Astrocyte (in vitro differentiated cells and primary cell): ENCODE measurements at places on chromosomes 11 and 22. TPM values are rescaled to one million over a fixed set of nuclear protein-coding genes. Genes with fewer than 3 reads are reported as not detected.
A peak's percentile ranks its signal among the peaks of the same experiment; 100 is the strongest.

POU2AF1 gene
- not detected in 2 replicates for total RNA-seq

DNA sequence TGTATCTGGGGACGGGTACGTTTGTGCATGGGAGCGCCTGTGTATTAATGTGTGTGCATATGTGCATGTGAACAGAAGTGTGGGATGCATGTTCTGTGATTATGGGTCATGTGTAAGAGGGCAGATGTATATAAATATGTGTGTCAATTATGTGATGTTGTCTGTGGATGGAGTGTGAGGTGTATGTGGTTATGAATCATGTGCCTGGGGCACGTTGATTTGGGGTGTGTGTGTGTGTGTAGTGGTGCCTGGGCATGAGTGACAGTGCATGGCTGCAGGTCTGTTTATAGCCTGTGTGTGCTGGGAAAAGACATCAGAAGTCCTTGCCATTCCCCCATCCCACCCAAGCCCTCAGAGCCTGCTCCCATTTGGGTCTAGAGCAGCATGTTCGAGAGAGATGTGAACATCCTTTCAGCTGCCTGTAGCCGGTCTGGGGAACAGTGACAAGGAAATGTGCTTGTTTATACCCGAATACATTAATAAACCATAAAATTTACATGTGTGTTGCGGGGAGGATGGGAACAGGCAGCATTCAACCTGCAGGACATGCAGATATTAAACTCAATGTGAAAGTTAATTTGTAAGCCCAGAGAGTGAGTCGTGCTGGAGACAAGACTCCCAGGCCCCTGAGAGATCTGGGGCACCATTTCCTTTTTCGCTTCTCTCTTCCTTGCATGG lies 129.0 kb downstream of the NECTIN1 start:
- DNase-seq, result no peak

GRCh38 chr22:23117891-23118646 lies 23.7 kb downstream of the RSPH14 start:
- DNase-seq, result no peak

SLC22A9 gene
- total RNA-seq, result not detected in 2 replicates

KCNJ11 gene
- total RNA-seq, result 0.43 TPM in 1 of 2 replicates, not detected in the other

DNA sequence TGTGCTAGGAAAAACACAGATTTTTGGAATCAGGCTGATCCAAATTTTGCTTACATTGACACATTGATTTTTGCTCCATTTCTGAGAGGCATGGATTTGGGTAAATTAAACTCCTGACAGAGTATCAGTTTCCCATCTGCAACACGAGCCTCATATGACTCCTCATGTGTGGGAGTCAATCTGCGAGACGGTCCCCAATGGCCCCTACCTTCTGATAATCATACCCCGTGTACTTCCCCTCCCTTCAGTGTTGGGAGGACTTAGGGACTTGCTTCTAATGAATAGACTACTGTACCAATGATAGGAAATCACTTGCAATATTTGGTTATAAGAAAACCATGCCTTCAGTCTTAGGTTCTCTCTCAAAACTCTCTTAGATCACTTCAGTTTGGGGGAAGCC lies 302.7 kb downstream of the ETS1 start:
- DNase-seq, result no peak

DNA sequence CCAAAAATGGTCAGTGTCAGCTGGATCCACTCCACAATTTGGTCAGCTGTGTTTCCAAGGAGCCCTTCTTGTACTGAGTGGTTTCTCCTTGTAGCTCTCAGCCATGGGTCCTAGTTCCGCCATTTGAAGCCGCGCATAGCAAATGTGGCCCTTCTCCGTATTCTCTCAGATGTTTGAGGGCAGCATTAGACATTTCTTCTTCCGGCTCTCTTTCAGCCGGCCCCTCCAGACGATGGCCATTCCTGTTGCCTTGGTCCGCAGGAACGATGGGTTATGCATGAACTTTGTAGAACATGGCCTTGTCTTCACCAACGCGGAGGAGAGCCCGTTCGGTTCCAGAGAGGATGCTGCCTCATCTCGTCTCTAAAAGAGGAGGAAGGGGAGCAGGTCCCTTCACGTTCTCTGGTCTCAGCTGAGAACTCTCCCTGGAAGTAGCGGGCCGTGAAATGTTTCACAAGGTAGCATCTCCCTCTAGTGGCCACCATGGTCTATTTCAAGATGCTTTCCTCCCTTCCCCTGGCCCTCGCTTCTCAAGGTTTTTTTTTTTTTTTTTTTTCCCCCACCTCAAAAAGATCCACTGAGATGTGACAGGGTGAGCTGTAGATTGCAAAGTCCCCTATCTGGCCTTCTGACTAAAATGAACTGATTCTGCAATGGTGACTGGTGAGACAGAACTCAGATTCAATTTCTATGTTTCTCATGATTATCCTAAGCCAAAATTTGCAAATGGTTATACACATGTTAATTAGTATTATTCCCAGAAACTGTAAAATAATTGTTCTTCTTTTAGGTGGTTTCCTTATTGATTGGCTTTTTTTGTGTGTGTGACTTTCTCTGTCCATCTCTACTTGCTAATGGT lies 19.8 kb upstream of the PLET1 start:
- peak; percentile 65 for DNase-seq

DNA sequence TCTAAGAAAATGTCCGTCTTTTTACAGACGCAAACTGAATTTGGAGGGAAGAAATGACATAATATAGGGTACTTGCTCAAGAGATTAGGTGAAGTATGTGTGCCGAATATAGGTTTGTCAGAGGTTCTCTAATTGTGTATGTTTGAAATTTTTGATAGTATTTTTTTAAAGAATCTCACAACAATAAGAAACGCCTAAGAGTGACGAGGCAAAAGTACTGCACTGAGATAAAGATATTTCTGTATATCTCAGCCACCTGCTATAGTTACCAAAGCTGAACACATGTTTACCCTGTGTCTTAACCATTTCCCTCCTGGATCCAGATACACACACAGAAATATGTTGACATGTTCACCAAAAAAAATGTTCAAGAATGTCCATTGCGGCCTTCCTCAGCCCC lies 92.0 kb downstream of the PRMT3 start:
- DNase-seq, result no peak

- DNase-seq, result no peak
Observed at GRCh38 chr11:26322335-26323067, 9.4 kb upstream of the ANO3 start.

DNA sequence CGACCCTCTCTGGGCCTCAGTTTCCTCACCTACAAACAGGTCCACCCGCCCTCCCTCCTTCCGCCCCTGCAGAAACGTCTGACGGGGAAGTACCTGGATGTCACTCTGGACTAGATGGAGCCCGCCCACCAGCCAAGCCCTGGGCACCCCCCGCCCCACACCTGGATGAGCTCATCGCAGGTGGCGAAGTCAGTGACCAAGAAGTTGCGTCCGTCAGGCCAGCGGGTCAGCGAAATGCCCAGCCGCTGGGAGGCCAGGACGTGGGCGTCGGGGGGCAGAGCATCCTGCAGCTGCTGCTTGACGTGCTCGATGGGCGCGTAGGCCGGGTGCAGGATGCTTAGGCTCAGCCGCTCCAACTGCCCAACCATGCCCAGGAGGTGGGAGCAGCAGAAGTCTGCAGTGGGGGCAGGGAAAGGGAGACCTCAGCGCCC lies 897 bp downstream of the PNPLA5 start:
- no peak for DNase-seq

RASSF10 gene
- 1.2 and 2.0 TPM in 2 replicates for total RNA-seq

CYP2D6 gene
- total RNA-seq, result 0.82 and 0.91 TPM in 2 replicates

- no peak for DNase-seq
Observed at GRCh38 chr11:130774703-130775102, 141.6 kb downstream of the SNX19 start.

GRCh38 chr11:123217897-123218296 lies 22.8 kb upstream of the CLMP start:
- DNase-seq, result no peak

GRCh38 chr11:62122076-62122475 lies 1.7 kb upstream of the INCENP start:
- no peak for DNase-seq

DNA sequence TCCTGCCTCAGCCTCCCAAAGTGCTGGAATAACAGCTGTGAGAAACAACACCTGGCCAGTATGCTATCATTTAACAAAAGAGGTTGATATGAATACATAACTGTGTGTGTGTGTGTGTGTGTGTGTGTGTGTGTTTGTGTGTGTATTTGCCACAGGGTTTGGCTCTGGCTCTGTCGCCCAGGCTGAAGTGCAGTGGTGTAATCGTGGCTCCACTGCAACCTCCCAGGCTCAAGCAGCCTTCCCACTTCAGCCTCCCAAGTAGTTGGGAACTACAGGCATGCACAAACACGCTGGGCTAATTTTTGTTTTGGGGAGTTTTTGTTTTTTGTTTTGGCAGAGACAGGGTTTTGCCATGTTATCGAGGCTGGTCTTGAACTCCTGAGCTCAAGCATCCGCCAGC lies 4.7 kb downstream of the SPA17 start:
- DNase-seq, result no peak

MYRF gene
- total RNA-seq, result 39.5 and 53.9 TPM in 2 replicates

SHANK2 gene
- 6.4 and 10.1 TPM in 2 replicates for total RNA-seq

DNA sequence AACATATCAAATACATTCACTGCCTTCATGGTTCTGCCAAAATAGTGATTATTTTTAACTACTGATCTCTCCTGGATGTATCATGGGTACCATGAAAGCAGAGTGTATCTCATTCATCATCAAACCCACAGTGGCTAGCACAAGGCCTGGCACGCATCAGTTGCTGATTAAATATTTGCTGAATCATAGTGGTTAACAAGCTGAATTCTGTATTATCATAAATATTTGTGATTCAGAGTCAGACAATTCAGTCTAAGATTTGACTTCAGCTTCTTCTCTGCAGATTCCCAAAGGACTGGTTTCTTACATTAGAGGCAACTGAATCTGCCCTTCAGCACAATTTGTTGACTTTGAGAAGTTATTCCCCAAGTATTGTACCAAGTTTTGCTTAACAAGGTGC lies 715.8 kb upstream of the LRRC4C start:
- peak; percentile 95 for DNase-seq

DNA sequence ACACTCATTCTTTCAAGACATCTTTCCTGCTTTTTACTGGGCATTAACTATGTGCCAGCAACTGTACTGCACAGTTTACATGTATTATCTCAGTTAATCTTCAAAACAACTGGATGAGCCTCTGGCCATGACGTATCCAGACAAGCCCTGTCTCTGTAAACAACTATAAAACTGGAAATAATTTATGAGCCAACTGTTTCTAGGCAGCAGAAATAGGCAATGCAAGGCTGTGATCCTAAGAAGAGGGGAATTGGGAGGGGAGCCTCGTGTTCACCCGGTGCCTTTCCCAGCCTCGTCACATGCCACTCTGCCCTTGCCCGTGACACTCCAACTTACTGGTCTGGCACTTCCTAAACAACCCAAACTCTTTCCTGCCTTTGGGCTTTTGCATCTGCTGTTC lies 82.8 kb downstream of the FBXO7 start:
- DNase-seq, result no peak

DNA sequence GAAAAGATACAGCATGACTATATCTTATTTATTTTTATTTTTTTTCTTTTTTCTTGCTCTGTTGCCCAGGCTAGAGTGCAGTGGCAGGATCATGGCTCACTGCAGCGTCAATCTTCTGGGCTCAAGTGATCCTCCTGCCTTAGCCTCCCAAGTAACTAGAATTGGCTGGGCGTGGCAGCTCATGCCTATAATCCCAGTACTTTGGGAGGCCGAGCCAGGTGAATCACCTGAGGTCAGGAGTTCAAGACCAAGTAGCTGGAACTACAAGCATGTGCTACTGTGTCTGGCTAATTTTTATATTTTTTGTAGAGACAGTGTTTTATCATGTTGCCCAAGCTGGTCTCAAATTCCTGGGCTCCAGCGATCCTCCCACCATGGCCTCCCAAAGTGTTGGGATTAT lies 28.3 kb upstream of the CCDC134 start:
- DNase-seq, result no peak

VPS37C gene
- 13.5 and 18.1 TPM in 2 replicates for total RNA-seq
